ENCODE measurements at places on chromosomes 1 and 21. TPM values are rescaled to one million over a fixed set of nuclear protein-coding genes. Genes with fewer than 3 reads are reported as not detected.
A peak's percentile ranks its signal among the peaks of the same experiment; 100 is the strongest.

DNA sequence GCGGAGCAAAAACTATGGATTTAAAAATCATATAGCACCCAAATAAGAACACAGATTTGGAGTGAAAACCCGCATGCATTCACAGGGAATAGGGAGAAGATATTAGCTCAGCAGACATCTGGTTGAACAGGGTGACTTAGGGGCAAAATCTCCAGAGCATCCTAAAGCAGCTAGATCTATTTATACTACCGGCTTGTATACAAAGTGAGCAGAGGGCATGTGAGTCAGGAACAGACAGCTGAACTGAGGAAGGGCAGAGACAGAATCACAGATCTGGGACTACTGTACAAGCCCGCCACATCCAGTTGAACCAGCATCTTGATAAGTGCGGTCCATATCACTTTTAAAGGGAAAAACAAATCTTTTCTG, 35.2 kb upstream of the EXOSC10 start:
- no peak for DNase-seq

DNA sequence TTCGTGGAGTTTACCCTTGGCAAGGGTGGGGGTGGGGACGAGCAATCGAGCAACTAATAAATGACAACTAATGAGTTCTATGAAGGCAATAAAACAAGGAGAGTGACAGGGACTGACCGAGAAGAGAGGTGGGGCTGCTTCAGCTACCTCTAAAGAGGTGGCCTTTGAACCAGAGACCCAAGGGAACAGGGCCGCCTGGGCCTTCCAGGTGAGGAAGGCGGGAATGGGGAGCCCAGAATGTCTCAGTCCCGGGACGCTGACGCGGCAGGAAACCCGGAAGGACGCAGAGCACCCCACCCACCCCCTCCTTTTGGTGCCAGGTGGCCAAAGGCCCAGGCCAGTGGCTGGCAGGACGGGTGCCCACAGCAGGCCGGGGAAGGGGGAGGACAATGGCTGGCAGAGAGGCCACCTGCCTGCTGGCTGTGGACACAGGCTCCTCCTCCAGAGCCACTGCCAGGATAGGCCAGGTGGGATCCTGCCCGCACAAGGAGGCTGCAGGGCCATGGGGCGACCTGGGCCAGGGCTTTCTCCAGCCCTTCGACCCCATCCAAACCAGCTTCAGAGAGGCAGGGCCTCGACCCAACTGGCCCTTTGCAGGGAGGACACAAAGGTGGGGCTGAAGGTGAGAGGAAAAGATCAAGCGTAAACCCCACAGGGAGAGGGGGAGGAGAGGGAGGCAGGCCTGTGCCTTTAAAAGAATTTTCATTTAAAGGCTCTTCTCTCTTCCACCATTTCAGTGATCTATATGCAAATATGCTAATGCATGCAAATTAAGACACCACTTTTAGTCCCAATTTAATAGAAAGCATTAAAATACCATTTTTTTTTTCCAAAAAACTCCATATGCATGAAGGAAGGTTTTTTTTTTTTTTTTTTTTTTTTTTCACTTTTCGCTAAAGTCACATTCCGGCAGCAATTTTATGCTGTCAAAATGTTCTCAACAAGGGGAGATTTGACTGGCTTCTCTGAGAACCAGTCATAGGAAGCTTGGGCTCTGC, 58.1 kb downstream of the CASZ1 start:
- peak; percentile 49 for DNase-seq

The ZBTB8A gene
- total RNA-seq, result 6.1 TPM

The PRELP gene
- total RNA-seq, result 0.03 TPM

DNA sequence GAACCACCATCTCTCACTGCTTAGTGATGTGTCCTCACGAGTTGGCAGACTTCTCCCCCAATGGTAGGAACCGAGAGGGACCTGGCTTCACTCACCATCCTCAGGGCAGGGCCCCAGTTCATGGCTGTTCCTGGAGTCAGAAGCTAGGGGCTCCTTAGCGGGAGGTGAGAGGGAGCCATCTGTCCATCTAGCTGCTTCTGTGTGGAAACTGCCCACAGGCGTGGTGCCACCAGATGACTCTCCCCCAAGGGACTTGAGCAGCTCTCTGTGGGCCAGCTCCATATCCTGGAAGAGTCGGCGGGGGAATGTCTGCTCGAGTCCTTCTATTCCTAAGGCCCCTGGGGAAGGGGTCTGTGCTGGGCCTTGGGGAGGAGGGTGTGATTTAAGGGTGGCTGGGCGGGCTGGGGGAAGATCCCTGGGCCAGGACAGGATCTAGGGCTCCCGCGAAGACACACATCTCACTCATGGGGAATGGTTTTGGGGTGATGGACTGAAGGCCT, 16.3 kb downstream of the LRRC71 start:
- DNase-seq, result no peak

GRCh38 chr1:197675583-197676208, 99.6 kb downstream of the DENND1B start:
- peak; percentile 30 for DNase-seq

The CYP4A11 gene
- total RNA-seq, result not detected

The TFAP2E gene
- 1.4 TPM for total RNA-seq

GRCh38 chr1:63651161-63651701, 58.0 kb downstream of the PGM1 start:
- DNase-seq, result no peak

- DNase-seq, result no peak
These were observed 4.1 kb upstream of the DNMT3L start for GRCh38 chr21:44265734-44266270.

- DNase-seq, result peak; percentile 46
These were observed 30.2 kb downstream of the PRDX6 start for GRCh38 chr1:173507205-173507846.

The GBP5 gene
- total RNA-seq, result not detected

GRCh38 chr1:160066829-160067745, 2.9 kb downstream of the KCNJ10 start:
- DNase-seq, result peak; percentile 45

- peak; percentile 71 for DNase-seq
These were observed 730 bp upstream of the PHF13 start for GRCh38 chr1:6612641-6613360.

The C1orf210 gene
- 17.1 TPM for total RNA-seq

DNA sequence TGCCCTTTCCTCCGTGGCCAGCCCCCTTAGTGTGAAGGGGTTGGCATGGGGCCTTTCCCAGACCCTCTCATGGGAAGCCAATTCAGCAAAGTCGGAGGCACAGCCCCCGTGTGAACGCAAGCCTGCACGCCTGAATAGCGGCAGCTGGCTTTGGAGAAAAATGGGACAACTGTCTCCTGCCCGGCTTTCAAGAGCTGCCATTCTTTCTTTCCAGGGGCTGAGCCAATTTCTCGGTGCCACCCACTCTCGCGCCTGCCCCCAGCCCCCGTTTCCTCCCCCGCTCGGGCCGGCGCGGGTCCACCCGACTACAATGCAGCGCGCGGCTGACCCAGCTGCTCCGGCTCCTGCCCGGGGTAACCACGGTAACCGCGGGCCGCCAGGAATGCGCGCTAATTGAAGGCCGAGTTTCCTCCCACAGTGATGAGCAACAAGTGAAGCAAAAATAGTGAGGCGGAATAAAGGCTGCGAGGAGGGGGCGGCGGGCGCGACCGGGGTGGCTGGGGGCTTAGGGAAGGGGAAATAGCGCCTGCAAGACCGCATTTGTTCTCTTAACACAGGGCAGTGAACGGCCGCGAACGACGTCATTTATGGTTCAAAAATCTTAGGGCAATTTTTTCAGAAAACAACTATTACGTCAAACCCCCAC, 27.8 kb downstream of the ILDR2 start:
- peak; percentile 73 for DNase-seq

- DNase-seq, result peak; percentile 85
These were observed 7.6 kb upstream of the ZNF326 start for GRCh38 chr1:89987159-89987819.
